Retinal pigment epithelial cell (primary cell): ENCODE measurements at places on chromosomes 4 and X.

- no peak for DNase-seq
These were observed 270.9 kb downstream of the SPRY1 start for GRCh38 chr4:123667496-123667895.

DNA sequence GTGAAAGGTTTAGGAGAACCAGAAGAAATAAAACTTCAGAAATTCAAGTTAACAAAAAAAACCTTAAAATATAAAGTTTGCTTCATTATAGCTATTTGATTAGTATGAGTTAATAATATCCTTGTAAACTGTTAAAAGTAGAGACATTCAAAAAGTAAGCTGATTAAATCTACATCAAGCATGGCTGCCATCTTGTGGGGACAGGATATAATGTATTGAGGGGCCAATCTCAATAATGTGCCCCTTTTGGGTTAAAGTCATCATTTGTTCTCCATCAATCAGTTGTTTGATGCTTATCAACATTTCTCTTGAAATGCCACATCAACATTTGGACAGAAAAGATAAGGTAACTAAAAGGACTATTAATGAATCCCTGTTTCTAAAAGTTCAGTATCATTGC lies 4.6 kb upstream of the GRID2 start:
- DNase-seq: no peak

GRCh38 chrX:31117266-31117665 lies 45.4 kb upstream of the FTHL17 start:
- DNase-seq: peak; percentile 5

DNA sequence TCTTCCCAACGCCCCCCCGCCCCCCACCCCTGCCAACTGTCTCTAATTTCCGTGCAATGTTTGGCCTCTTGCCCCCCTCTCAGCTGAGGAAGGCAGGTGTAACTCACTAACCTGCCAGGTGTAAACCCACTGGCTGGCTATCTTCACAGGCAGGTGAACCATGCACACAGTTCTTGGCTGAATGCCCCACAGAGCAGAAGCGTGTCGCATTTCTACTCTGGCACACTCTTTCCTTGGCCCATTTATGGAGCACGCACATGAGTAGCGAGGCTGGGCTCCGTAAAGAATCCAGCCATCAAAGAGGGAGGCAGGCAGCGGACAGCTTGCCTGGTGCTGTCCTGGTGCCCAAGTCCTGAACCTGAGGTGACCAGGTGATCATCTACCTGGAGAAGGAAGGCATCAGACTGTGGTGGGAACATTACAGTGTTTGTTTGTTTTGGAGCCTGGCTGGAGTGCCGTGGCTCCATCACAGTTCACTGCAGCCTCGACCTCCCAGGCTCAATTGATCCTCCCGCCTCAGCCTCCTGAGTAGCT lies 39.2 kb upstream of the CRMP1 start:
- DNase-seq: no peak

- no peak for DNase-seq
These were observed 1972.6 kb downstream of the ARAP2 start for GRCh38 chr4:34271479-34272355.

- peak; percentile 29 for DNase-seq
These were observed 1489.8 kb downstream of the STIM2 start for GRCh38 chr4:28350485-28350884.

GRCh38 chrX:54931107-54931506 lies 10.5 kb downstream of the TRO start:
- no peak for DNase-seq

- no peak for DNase-seq
These were observed 36.8 kb downstream of the MTMR1 start for GRCh38 chrX:150729956-150730355.

DNA sequence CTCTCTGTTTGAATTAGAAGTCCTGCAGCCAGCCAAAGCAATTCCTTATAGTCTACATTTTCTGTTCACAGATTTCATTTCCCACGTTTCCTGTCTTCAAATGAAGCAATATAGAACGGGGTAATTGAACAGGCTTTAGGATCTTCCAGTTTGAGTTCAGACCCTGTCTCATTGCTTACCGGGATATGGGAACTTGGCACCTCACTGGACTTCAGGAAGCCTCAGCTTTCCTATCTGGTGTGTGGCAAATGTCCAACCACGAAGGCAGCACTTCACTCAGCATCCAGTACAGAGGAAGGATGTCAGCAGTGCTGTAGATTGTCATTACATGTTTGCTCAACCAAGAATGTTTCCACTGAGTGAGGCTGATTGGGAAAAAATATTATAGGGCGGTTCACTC lies 271.1 kb upstream of the ZFP42 start:
- DNase-seq: no peak

- DNase-seq: no peak
These were observed 31.9 kb downstream of the HTR2C start for GRCh38 chrX:114615765-114616164.

- DNase-seq: no peak
These were observed 3.0 kb downstream of the NLGN3 start for GRCh38 chrX:71147496-71148277.

DNA sequence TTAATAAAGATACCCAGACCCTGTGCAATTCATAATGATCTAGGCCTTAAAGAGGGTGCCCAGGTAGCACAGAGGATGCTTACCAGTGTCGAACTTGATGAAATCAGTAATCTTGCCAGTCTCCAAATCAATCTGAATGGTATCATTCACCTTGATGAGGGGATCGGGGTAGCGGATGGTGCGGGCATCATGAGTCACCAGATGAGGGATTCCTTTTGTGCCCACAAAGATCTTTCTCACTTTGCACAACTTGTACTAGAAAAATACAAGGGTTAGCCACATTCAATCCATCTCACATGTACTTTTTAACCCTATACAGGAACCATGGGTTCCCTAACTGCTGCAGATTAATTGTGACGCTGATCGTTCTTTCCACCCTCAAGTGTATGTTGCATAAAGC lies 3.3 kb downstream of the RPS4X start:
- no peak for DNase-seq

GRCh38 chr4:76200771-76201231 lies 12.8 kb downstream of the SCARB2 start:
- no peak for DNase-seq

GRCh38 chrX:133985164-133985966 lies at the start of gene GPC3:
Gene GPC3 (minus strand): TSS chrX:133985594.
- no peak for DNase-seq

DNA sequence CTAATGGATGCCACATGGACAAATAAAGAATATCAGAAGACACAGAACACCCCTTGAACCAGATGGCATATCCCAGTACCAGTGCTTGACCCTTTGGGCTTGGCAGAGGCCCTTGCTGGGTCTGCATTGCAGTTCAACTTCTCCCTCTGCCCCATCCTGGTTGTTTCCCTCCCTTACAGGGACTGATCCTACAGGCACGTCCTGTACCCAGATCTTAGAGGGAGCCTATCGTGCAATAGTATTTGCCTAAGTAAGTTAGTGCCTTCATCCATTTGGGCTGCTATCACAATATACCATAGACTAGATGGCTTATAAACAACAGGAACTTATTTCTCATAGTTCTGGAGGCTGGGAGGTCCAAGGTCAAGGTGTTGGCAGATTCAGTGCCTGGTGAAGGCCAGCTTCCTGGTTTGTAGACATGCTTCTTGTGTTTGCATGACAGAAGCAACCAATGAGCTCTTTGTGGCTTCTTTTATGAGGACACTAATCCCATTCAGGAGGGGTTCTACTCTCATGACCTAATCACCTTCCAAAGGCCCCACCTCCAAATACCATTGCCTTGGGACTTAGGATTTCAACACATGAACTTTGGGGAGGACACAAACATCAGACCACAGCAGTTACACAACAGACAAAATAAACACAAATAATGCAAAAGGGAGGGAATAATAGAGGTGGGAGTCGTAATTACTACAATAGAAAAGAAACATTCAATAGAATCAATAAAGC lies 146.5 kb upstream of the MSX1 start:
- DNase-seq: no peak

DNA sequence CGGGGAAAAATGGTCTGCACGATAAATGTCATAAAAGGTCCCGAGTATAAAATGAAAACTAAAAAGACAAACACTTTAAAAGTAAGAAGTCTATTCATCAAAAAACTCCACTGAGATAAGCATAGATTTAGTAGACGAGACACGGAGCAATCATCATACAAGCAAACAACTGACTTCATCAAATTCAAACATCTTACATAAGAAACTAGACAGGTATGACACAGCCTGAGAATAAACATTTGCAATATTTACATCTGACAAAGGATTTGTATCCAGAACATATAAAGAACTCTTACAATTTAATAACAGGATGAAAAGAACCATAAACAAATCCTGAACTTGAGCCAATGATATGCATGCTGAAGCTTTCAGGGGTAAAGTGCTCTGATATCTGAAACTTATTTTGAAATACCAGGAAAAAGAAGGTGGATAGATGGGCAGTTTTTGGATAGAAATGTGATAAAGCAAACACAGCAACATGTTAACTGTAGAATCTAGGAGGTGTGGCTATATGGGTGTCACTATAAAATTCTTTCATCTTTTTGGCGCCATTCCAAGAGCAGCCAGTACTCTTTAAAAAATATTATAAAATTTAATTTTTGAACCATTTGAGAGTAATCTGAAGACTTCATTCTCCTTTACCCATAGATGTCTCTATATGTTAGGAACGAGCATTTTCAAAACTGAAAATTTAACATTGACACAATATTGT lies 12.0 kb downstream of the MPP1 start:
- no peak for DNase-seq

DNA sequence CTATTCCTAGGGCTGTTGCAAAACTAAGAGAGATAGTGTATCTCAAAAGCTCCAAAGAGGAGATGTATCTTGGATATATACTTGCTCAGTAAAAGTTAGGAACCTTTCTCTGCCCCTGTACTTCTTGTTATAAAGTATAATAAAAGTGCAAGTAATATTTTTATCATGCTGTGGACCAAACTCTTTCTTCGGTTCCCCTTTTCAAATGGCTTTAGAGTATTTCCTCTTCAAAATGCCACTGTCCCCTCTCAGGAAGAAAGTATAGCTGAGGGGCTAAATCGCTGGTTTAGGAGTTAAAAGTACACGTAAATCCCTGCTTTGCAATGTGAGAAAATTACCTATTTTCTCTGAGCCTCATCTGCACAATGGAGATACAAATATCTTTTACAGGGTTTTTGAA lies 169.1 kb upstream of the FTHL17 start:
- DNase-seq: no peak

GRCh38 chr4:85102606-85103005 lies 136.1 kb upstream of the WDFY3 start:
- no peak for DNase-seq

GRCh38 chrX:79110731-79111130 lies 33.8 kb upstream of the GPR174 start:
- no peak for DNase-seq

DNA sequence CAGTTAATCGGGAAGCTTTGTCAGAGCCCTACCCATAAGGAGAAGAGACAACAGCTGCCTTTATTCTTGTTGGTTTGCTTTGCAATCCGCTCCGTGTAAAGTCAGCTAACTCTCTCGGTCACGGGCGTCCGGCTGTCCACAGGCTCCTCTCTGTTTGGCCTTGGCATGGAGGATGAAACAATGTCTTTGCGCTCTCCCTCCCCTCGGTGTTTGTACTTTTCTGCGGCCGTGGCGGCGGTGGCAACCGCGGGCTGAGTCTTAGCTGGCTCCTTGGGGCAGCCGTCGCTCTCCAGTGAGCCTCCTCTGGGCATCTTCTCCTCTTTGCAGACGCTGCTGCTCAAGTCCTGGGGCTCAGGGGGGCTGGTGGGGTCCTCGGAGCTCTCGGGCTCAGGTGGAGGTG lies 10.6 kb upstream of the IRAK1 start:
- DNase-seq: no peak

- peak; percentile 86 for DNase-seq
These were observed 179.5 kb downstream of the CEP135 start for GRCh38 chr4:56128213-56128612.

DNA sequence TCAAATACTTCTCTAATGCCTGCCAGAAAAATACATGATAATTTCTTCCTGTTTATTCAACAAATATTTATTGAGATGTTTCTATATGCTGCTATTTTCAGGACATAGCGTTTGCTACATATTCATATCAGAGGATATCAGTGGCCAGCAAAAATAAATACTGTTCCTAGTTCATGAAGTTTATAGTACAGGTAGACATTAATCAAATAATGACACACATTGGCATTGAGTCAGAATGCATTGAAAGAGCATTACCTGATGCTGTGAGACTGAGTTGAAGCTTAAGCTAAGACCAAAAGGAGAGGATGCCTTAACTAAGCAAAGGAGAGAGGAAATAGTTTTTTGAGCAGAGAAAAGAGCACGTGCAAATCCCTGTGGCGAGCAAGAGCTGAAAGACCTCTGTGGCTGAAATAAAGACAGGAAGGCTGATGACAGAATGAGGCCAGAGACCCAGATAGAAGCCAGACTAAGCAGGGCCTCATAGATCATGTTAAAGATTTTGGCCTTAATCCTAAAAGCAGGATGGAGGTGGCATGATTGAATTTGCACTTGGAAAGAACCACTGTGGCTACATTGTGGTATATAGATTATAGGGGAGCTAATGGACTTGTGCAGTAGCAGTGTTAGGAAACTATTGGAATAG lies 36.2 kb downstream of the FAM241A start:
- no peak for DNase-seq

- no peak for DNase-seq
These were observed 1.3 kb downstream of the TCEAL8 start for GRCh38 chrX:103253608-103254007.

- no peak for DNase-seq
These were observed 1016.5 kb downstream of the SH3BGRL start for GRCh38 chrX:82218361-82218760.

DNA sequence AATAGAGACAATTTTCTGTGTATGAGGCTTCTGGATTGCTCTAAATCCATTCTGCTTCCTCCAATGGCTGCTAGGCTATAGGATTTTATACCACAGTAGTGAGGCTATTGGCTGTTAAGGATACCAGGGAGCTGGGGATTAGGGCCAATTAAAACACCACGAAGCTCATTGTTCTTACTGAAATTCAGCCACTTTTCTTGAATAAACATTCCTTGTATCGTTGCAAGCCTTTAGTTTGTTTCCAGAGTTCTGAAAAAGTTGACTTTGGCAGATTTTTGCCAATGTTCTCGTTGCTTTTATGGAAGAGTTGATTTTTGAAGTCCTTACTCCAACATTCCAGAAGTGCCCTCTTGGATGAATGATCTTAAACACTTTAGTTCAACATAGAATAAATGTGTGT lies 238.4 kb upstream of the TEX13A start:
- no peak for DNase-seq

DNA sequence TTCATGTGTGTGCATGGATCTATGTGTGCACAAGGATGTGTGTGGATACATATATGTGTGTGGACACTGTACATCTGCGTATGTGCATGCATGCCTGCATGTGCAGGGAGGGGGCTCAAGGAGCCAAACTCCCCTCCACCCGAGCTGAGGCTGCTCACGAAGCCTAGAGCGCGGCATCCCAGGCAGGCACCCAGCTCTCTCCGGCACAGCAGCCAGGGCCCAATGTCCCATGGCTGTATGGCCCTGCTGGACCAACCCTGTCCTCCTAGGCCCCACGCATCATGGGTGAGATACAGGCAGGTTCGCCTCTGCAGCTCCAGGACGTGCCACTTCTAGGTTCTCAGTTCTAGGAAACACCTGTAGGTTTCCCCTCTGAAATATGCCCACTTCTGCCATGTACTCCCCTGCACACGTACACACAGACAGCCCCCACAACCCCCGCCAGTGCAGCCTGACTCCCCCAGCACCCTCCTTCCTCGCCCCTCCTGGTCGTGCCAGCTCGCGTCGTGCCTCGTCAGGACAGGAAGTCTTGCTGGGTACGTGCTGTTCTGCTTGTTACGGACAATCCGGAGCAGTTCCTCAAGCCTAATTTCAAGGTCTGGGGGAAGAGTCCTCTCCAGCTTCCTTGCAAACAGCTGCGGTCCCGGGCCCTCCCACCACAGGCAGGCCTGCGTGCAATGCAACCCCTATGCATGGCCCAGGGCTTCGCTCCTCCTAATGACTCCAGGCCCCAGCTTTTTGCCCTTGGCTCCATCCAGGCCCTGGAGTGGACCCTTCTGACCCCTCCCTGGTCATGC lies 3.2 kb upstream of the ADRA2C start:
- DNase-seq: no peak
